Stimulated activated CD4-positive, alpha-beta T cell treated with anti-CD3 and anti-CD28 coated beads, Interleukin-15, amount 100 ng/mL, for 1 hour (primary cell): ENCODE measurements at places on chromosomes 7 and 10.
A peak's percentile ranks its signal among the peaks of the same experiment; 100 is the strongest.

DNA sequence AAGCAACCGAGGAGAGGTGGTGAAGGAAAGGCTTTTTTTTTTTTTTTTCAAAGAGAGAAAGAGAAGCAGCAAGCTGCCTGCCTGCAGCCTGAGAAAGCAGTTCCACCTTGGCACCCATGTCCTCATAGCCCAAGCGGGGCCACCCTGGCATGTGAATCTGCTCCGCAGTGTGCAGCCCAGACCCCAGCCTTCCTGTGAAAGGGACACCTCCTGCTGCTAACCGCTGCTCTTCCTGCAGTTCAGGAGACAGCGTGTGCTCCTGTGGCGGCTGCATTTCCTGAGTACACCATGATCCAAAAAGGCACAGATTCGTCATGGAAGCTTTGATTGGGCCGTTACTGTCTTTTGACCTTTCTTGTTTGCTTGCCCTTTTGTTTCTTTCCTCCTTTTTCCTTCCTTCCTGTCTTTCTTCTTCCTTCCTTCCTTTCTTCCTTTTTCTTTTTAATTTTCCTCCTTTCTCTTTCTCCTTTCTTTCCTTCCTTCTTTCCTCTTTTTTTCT lies 38.1 kb downstream of the IKZF1 start:
- no peak for DNase-seq

GRCh38 chr10:86721232-86721631 lies 35.2 kb upstream of the BMPR1A start:
- no peak for DNase-seq

GRCh38 chr10:47012214-47012613 lies 101.0 kb downstream of the PTPN20 start:
- DNase-seq = no peak

- no peak for DNase-seq
Measured at GRCh38 chr7:120729245-120729644, 128.7 kb downstream of the TSPAN12 start.

- DNase-seq = no peak
Measured at GRCh38 chr10:13105184-13105583, 5.2 kb downstream of the OPTN start.

- DNase-seq = no peak
Measured at GRCh38 chr7:40468891-40469864, 334.4 kb downstream of the SUGCT start.

GRCh38 chr10:129421399-129422010 lies 45.5 kb upstream of the MGMT start:
- no peak for DNase-seq

- no peak for DNase-seq
Measured at GRCh38 chr10:29127731-29128130, 161.1 kb upstream of the LYZL1 start.

DNA sequence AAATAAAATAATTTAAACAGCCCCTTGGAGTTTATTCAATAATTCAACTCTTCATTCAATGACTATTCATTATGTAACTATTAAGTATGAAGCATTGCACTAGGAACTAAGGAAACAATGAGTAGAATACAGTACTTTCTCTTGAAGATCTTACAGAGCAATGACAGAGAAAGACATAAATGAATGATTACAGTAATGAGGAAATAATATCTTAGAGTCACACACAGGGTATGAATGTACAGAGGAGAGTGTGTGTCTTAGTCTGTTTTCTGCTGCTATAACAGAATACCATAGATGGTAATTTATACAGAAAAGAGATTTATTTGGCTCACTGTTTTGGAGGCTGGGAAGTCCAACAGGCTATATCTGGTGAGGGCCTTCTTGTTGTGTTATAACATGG lies 120.5 kb upstream of the NRBF2 start:
- DNase-seq = no peak

- DNase-seq = no peak
Measured at GRCh38 chr7:633381-634018, 93.0 kb upstream of the DNAAF5 start.

DNA sequence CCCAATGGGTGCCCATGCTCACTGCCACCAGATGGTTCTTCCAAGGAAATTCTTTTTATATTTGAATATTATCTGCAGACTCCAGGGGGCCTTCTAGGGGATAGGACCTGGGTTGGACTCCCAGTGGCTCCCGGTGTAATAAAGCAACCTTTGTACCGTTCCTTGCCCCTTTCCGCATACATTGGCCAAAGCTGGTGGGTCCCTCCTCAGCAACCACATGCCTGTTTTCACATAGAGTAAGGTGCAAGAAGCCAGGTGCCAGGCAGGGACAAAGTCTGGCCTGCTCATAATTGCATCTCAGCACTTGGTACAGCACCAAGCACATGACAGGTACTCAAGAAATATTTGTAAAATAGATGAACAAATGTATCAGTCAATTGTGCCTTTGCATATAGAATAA lies 46.4 kb upstream of the PPP1R3C start:
- DNase-seq = no peak

- no peak for DNase-seq
Measured at GRCh38 chr7:157745721-157746709, 409.2 kb downstream of the DNAJB6 start.

DNA sequence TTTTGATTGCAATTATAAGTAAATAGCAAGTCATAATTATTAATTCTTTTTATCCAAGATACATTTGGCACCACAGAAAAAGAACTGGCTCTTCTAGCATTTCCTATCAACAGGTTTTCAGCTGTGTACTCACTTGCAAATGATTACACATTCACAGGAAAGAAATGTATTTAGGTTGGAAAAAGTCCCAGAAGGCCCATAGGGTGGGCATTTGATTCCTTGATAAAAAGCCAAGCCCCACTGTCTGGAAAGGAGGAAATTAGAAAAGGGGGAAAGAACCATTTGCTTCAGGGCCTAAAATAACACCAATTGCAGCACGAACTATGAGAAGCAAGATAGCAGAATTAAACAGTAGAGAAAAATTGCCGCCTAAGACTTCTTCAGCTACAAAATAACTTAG lies 80.8 kb upstream of the COL1A2 start:
- DNase-seq = no peak

DNA sequence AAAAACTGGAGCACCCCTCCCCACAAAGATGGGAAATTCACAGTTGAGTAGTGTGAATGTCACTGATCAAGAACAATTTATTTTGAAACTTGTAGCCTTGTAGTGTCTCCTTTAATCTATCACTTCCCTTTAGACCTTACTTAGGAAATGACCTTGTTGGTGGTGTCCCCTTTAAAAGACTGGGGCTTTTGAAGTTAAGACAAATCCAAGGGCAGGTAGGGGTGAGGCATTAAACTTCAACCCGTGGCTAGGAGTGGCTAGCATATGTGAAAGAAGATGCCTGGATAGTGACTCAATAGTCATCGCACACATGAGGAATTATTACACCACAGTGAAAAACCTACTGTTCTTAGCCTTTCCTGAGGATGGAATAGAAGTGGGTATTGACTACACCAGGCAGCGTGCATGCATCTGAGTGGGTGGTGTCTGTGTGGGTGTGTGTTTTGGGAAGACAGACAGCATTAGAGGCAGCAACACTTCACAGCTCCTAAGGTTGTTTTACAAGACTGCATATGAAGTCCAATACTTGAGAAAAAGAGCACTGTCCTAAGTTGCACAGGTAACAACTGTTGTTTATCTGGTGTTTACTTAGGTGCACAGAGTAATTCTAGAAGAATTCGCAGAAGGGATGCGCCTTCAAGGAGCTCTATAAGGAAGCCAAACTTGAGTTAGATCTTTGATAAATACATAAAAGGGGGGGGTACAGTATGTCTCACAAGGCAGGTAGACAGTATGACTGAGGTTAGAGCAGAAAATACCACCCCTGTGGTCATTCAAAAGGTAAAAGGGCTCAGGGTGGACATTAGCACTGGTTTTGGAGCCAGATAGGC lies 32.9 kb downstream of the ABLIM1 start:
- no peak for DNase-seq

DNA sequence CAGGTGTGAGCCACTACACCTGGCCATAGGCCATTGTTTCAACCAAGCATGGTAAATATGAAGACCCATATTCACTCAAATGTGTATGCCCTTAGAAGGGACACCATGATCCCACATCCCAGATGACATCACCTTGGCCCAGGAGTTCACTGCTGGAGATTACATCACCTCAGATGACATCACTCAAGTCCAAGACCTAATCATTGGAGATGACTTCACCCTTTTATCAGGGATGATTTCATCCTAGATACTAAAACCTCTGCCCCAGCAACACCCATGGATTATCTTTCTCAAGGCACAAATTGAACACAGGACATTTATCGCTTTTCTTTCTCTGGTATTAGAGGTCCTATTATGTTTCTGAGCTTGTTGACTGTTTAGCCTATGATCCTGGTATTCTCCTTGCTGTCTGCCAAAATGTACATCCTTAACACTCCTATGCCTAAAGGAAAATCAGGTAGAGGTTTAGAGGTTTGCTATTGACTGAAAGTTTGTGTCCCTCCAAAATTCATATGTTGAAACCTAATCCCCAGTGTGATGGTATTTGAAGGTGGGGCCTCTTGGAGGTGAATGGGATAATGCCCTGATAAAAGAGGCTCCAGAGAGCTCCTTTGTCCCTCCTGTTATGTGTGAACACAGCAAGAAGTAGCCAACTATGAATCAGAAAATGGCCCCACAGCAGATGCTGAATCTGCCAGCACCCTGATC lies 9.8 kb upstream of the CYP2C18 start:
- no peak for DNase-seq

GRCh38 chr10:61325223-61325960 lies 127.8 kb downstream of the TMEM26 start:
- DNase-seq = no peak

DNA sequence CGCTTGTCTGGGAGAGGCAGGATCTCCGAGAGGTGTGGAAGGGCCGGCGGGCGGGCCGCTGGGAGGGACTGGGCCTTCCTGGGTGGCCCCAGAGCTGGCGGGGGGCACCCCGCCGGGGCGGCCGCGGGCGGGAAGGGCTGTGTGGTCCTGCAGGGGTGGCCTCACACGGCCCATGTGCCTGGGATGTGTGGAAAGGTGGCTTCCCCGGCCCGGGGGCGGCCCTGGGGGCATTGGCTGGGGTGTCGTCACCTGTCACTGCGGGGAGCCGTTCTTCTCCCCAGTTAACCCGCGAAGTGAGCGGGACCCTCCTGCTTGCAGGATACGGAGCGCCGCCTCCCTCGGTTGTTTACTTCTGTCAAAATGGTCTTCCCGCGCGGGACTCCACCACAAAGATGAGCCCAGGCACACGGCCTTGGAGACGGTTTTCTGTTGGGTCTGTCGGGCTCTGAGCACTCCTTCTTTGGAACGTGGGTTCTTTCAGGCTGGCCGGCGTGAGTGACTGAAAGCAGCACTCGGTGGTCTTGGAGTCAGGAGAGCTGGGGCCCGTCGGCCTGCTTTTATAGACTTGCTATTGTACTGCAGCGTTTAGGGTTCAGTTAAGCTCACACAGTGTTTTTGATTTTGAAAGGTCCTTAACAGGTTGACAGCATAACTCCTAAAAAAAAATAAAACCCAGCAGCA lies 700 bp downstream of the SMC3 start:
- DNase-seq = peak; percentile 38

- no peak for DNase-seq
Measured at GRCh38 chr7:105988276-105988675, 25.2 kb downstream of the CDHR3 start.

DNA sequence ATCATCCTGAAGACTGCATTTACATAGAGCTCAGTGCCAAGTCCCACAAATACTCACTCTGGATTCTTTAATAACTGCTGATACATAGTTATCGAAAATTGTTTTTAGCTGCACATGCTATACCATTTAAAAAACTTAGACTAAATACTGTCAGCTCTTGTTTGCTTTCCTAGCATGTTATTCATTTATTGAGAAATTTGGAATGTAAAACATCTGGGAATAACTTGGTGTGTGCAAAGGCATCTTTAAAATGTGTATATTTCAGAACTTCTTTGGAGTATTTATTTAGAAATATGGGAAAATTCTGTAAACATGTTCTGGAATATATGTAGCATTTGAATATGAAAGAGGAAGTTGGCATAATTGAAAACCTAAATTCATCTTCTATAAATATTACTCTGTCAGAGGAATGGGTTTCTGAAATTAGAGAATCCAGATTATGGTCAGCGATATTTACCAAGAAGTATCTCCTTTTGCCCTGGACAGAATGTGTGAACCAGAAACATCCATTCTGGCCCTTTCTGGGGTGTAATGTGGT lies 119.7 kb downstream of the ARID5B start:
- DNase-seq = no peak

DNA sequence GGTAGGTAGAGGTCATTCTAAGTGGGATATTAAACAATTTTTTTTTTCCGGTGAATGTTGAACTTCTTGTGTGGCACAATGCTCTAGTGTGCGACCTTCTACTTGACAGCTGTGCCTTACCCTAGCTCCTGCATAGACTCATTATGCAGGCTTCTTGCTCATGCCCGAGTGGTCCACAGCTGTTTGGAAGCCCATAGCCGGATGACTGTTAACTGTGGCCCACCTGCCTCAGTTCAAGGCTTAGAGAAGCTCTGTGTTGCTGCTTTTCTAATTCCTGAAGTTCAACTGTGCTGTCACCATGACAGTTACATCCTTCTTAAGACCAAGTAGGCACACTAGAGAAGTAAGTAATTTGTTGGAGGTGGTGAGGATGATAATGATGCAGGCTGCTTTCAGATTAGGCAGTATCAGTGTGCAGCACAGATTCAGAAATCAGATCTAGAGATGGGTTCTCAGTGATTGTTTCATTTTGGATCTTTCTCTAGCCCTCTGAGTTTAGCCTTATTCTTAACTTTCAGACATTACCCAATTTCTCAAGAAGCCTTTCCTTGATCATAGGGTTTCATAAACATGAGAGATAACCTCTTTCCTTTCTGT lies 278.4 kb downstream of the PHF14 start:
- no peak for DNase-seq

- no peak for DNase-seq
Measured at GRCh38 chr10:68560943-68561864, 1.1 kb downstream of the TET1 start.

- DNase-seq = no peak
Measured at GRCh38 chr10:74164716-74165529, 13.9 kb downstream of the ADK start.

DNA sequence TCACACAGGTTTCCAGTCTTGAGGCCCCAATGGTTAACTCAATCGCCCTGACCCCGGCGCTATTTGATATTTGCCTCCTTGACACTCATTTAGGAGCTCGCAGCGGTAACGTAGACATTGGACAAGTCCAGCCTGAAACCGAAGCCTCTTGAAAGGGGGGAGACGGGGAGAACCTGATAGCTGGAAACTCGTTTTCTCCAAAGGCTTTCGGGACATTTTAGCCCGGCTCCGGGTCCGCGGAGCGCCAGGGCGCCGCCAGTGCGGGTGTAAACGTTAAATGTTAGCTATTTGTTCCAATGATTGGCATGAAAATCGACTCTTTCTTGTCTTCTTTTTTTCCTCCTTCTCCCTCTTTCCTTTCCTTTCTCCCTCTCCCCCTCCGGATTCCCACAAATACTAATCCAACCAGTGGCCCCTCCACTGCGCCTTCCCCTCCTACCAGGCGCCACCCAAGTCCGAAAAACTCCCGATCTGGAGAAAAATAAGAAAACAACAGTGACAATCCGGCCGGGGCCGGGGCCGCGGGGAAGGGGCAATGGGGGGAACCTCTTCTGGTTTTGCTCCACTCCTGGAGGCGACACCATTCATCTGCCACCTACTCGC lies 17.2 kb upstream of the GATA3 start:
- no peak for DNase-seq

GRCh38 chr7:70299472-70299807 lies 701.2 kb downstream of the AUTS2 start:
- DNase-seq = no peak
